ENCODE measurements at places on chromosomes 1 and 21. TPM values are rescaled to one million over a fixed set of nuclear protein-coding genes. Genes with fewer than 3 reads are reported as not detected.

FCMR gene
- 121 TPM for total RNA-seq

CNKSR1 gene
- total RNA-seq, result 5.3 TPM

PAQR6 gene
- 5.6 TPM for total RNA-seq

PPM1J gene
- not detected for total RNA-seq

RIPPLY3 gene
- total RNA-seq, result not detected

LCE1F gene
- not detected for total RNA-seq

PLK3 gene
- 63.5 TPM for total RNA-seq

KRTAP21-2 gene
- total RNA-seq, result not detected

PDE9A gene
- 14.3 TPM for total RNA-seq

NBL1 gene
- total RNA-seq, result 25.4 TPM

GON4L gene
- 76.6 TPM for total RNA-seq

CLIC6 gene
- total RNA-seq, result not detected

BRDT gene
- 0.58 TPM for total RNA-seq

UBL4B gene
- total RNA-seq, result not detected

RNPEP gene
- total RNA-seq, result 38.5 TPM

OBSCN gene
- total RNA-seq, result 8.0 TPM

LCE3D gene
- total RNA-seq, result not detected

CA14 gene
- not detected for total RNA-seq

SAMD11 gene
- total RNA-seq, result not detected

AMY1B gene
- total RNA-seq, result not detected

ITLN2 gene
- total RNA-seq, result not detected

PROK1 gene
- not detected for total RNA-seq

TAS1R3 gene
- 0.78 TPM for total RNA-seq

MFAP2 gene
- total RNA-seq, result not detected

OR14A16 gene
- not detected for total RNA-seq

NIBAN1 gene
- 71.7 TPM for total RNA-seq

PRXL2B gene
- 17.0 TPM for total RNA-seq

AKIRIN1 gene
- total RNA-seq, result 68.8 TPM

FAM43B gene
- total RNA-seq, result not detected

HMCN1 gene
- not detected for total RNA-seq

EFHD2 gene
- 97.7 TPM for total RNA-seq

SPRR5 gene
- not detected for total RNA-seq

HNRNPU gene
- total RNA-seq, result 364 TPM

All from activated CD4-positive, alpha-beta memory T cell treated with anti-CD3 and anti-CD28 coated beads, Interleukin-2, amount 10 ng/mL, durations not matched to agents 7 days and 5 days (primary cell).